Stimulated activated CD4-positive, alpha-beta T cell treated with anti-CD3 and anti-CD28 coated beads, TNF-alpha, amount 100 ng/mL, for 24 hours (primary cell): ENCODE measurements at places on chromosomes 1 and 21.

GRCh38 chr1:42983693-42984092 is 25.0 kb upstream of the SLC2A1 start:
- DNase-seq: no peak

DNA sequence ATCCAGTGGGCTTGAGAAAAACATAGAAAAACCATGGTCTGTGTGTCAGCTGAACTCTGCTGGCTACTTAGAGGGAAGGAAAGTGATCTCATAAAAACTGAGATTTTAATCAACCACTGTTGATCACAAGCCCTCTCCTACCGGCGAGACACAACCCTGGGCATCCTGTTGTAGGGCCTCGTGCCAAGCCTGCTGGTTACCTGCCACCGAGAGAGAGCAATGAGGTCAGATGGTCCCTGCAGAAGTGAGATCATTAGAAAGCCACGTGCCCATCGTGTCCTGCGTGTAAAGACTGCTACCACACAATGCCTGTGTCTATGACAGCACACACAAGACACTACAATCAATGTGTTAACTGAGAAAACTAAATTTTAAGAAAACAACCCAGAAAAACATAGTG is 41.7 kb upstream of the GPR153 start:
- no peak for DNase-seq

DNA sequence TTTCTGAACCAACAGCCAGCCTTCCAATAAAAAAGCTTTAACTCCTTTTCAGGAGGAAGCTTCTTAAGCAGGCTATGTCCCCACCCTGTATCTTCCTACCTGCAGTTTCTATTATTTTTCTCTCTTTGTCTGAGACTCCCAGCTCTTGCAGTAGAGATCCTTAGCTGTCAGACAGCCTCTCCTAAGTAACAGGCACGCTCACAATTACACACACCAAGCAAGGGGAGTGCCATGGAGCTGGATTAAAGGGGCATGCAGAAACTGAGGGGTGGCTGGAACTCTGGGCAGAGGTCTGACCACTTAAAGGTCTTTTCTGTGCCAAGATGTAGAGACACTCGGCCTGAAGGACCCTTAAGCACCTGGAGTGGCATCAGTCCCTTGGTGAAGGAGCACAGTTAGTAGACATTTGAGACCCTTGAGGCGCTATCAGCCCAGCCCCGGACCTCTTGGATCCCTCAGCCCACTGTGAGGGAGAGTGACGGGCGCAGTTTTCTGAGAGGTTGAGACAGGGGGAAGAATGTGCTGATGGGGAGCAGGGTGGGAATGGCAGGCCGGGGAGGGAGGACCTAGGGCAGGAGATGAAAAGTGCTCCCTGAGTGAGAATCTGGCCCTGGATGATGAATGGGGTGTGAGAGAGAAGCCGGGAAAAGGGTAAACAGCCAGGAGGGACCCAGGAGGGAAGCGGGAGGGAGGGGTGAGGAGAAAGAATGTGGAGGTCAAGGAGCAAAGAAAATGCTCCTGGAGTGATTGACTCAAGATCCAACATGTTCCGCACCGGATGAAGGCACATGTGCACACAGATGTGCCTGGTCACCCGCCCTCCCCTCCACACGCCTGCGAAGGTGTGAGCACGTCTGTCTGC is 13.3 kb downstream of the PLXNA2 start:
- no peak for DNase-seq

- no peak for DNase-seq
Observed at GRCh38 chr21:18443085-18443484, 39.5 kb upstream of the TMPRSS15 start.
